ENCODE measurements at places on chromosomes 12 and 14. TPM values are rescaled to one million over a fixed set of nuclear protein-coding genes. Genes with fewer than 3 reads are reported as not detected.

Gene RPS6KL1
- 0.72 TPM for total RNA-seq

Gene PLEK2
- total RNA-seq, result 2.5 TPM

Gene EXOC3L4
- not detected for total RNA-seq

Gene TAS2R9
- not detected for total RNA-seq

Gene FOXN4
- not detected for total RNA-seq

Measured in IMR-90 (cell line).